Sigmoid colon (tissue), 7 donors: ENCODE measurements at places on chromosomes 6 and 20. TPM values are rescaled to one million over a fixed set of nuclear protein-coding genes. Genes with fewer than 3 reads are reported as not detected.

HELZ2 gene
- 48.1 TPM for total RNA-seq

DNA sequence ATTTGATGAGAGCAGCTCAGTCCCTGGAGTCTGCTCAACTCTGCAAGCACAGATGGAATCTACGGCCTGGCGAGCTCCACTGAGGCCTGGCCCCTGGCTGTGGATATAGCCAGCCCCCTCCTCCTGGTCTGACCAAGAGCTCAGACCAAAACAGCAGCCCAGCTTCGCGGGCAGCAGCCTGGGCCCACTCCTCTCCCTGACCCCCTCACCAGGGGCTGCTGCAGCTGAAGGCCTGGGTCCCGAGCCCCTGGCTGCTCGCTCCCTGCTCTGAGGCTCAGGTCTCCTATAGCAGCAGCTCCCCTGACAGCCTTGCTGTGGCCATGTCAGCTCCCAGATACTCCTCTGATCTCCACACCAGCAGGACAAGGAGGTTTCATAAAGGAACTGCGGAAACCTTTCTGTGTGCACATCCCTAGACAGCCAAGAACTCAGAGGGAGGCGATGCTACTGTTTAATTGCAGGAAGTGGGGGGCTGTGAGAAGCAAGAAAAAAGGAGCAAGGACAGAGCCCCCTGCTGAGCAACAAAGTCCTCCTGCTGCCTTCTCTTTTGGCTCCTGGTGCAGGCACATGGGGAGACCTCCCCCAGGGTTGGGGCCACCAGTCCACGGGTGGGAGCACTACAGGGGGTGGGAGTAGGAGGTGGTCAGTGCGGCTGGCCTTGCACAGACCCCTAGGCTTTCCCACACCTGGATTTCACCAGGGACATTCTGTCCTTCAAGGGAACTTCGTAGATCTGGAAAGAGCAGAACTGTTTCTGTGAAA lies 38.7 kb upstream of the CST5 start:
- no peak for DNase-seq

DNA sequence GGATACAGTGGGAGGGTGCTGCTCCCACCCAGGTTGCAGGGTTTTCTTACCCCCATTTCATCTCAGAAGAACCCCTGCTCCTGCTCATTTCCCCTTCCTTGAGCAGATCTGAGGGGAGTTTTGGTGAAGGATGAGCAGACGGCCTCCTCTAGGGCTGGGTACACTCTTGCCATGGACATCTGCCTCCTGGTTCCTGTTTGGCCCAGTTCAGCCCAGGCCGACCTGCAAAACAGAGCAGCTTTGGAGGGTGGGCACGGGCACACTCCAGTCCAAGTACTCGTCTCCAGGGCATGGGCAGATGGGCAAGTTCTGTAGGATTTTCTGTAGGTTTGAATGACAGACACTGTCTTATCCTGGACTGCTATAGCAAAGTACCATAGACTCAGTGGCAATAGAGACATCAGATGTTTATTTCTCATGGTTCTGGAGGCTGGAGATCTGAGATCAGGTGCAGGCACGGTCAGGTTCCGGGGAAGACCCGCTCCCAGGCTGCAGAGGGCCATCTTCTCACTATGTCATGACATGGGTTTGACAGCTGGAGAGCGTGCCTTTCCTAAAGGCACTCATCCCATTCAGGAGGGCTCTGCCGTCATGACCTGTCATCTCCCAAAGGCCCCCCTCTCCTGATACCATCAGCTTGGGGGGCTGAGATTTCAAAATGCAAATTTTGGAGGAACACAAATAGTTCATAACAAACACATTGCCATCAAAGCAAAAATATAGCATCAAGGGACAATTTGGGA lies 6.2 kb downstream of the NPBWR2 start:
- no peak for DNase-seq

DNA sequence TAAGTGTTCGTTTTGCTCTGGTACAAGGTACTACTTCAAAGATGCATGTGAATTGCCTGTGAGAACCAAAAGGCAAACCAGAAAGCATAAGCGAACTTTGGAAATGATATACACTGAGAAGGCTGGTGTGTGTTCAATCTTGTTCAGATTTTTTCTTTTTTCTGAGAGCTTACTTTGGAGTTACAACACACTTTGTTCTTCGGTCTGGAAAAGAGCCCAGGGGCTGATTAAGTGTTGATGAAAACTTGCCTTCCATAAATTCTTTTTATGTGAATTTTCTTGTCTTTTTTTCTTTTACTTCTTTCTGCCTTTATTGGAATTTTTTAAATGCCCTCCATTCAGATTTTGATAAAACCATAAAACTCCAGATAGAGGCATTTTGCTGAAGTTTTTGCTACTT lies 395.1 kb upstream of the SASH1 start:
- DNase-seq: no peak

APCDD1L gene
- 1.9 TPM for total RNA-seq

- DNase-seq: no peak
Observed at GRCh38 chr6:97885325-97885724, 602.3 kb upstream of the MMS22L start.

GRCh38 chr20:33119725-33120720 lies 40.6 kb downstream of the BPIFB4 start:
- DNase-seq: no peak

GRCh38 chr6:130027948-130028347 lies 9.6 kb downstream of the L3MBTL3 start:
- no peak for DNase-seq

GRCh38 chr6:90186637-90187371 lies 109.8 kb downstream of the BACH2 start:
- no peak for DNase-seq

DNA sequence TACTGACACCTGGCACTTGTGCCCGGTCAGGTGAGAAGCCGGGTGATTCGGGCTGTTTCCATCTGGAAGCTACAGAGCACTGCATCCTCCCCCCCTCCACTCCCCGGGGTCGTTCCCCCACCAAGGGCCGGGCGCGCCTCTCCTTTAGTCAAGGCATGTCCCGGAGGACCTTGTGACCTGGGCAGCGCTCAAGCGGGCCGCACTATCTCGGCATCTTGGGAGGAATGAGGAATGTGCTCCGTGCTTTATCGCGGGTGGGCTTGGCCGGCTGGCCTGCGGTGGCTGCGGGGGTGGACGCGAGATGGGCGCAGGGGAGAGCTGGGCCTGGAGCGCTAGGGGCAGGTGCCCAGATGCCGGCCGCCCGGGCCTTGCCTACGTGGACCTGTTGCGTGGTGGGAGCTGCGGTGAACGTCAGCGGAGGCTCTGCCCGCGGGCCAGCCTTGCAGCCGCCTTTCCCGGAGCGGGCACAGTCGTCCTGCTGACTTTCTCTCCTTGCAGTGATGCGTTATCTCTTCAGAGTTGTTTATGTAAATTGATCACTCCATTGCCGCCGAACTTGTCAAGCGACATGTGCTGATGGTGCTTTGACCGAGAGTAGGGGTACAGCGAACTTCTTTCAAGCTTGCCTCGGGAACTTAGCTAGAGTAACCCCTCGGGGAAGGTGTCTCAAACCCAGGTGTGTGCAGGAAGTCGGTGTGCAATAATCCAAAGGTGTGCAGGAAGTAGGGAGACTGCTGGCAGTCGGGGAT lies 1.1 kb downstream of the LRRC1 start:
- peak; percentile 83 for DNase-seq

GRCh38 chr6:30321692-30322388 lies 4.9 kb upstream of the TRIM39 start:
- DNase-seq: no peak

MEP1A gene
- total RNA-seq: 0.36 TPM
